ENCODE measurements at places on chromosomes 6 and 20.

DNA sequence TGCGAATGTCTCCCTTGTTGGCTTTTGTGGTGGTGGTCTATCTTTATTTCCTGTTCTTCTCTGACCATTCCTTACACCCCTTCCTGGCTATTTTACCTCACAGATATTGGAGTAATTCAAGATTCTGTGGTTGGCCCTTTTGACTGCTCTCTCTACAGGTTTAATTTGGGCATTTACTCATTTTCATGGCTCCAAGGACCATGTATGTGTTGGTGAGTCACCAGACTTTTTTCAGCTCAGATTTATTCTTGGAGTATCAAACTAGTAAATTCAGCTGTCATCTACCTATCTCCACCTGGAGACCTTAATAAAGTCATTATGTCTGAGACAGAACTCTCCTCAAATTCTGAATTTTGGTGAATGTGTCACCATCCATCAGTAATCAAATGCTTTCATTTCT, 15.5 kb downstream of the RNF146 start:
- DNase-seq: no peak

- no peak for DNase-seq
Observed at GRCh38 chr6:14771016-14771415, 474.9 kb upstream of the JARID2 start.

DNA sequence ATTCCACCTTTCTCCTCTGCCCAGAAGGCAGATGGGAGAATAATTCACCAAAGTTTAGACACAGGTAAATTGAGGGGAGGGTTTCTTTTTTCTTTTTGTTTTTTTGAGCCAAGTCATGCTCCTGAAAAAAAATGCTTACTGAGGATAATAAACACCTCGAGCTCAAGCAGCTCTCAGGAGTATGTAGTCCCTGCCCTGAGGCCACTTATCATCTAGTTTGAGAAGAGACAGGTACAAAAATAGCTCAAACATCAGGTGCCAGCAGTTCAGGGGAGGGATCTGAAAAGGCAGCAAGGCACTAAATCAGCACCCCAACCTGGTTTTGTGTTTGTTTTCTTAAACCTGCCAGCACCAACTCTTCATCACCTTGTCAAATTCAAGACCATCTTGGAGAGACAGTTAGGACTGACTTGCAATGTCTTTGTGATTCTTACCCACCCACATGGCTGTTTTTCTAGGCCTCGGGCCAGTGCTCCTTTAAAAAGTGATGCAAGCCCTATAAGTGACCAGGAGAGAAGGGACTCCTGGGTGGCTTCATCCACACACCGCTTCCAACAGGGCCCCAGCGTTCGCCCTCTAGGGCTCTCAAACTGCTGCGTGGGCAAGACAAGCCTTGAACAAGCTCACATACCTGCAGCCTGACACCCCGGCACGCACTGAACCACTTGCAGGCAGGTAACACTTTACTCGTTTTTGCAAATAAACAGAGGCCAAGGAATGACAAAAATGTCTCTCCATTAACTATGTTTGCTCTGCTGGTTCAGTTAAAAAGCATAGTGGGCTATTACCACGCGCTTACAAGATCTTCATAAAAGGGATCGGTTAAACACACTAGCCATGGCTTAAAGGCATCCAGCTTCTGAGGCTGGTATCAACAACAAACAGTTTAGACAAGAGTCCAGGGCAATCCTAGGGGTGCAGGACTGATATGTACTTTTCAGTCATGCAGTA, 13.9 kb downstream of the JAG1 start:
- no peak for DNase-seq

- no peak for DNase-seq
Observed at GRCh38 chr20:44159711-44160110, 27.3 kb downstream of the JPH2 start.

DNA sequence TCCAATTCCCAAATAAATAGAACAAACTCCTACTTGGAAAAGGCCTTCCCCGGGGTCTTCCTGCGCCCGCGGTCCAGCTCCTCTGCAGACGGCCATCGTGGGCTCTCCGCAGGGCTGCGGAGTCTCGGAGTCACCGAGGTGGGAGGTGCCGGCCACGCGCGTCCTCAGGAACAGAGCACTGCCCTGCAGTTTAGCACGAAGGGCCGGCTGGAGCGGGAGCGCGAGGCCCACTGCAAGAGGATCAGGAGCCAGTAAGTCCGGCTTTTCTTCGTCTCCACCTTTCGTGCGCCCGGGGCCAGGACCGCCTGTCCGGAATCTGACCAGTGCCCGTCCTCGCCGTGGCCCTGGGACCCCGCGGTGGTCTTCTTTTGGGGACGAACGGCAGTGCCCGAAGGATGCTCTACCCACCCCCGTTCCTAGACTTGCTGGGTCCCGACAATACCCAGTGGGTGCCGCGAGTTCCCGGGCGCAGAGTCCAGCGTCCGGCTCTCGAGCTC, 1.4 kb downstream of the BHLHE23 start:
- DNase-seq: no peak

GRCh38 chr6:150937132-150937906, 71.8 kb downstream of the MTHFD1L start:
- no peak for DNase-seq

GRCh38 chr6:122930252-122931180, 65.5 kb upstream of the CLVS2 start:
- no peak for DNase-seq

- no peak for DNase-seq
Observed at GRCh38 chr20:50121858-50122271, 8.9 kb upstream of the UBE2V1 start.

DNA sequence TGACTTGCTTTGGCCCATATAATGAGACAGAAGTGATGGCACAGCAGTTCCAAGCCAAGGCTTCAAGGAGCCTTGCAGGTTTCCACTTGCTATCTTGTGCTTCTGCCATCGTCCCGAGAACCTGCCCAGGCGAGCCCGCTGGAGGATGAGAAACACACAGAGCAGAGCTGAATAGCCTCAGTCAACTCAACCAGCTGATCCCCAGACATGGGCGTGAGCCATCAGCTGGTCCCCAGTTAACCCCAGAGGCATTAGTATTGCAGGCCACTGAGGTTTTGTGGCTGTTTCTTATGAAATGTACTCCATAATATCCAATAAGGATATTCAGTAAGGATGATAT, 81.7 kb upstream of the SHLD1 start:
- no peak for DNase-seq

- DNase-seq: peak; percentile 73
Observed at GRCh38 chr6:156849806-156850205, 72.6 kb downstream of the ARID1B start.

- no peak for DNase-seq
Observed at GRCh38 chr6:136012943-136013342, 161.4 kb downstream of the PDE7B start.

DNA sequence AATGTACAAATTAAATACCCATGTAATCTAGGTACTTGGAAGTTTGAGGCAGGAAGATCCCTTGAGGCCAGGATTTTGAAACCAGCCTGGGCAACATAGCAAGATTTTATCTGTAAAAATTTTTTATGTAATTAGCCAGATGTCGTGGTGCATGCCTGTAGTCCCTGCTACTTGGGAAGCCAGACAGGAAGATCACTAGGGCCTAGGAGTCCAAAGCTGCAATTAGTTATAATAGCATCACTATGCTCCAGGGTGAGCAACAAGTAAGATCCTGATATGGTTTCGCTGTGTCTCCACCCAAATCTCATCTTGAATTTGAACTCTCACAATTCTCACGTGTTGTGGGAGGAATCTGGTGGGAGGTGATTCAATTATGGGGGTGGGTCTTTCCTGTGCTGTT, 535.8 kb downstream of the TENT5A start:
- no peak for DNase-seq

- no peak for DNase-seq
Observed at GRCh38 chr6:150692604-150693003, 92.9 kb downstream of the PLEKHG1 start.

- DNase-seq: peak; percentile 90
Observed at GRCh38 chr6:52536424-52536916, 40.4 kb downstream of the TRAM2 start.

DNA sequence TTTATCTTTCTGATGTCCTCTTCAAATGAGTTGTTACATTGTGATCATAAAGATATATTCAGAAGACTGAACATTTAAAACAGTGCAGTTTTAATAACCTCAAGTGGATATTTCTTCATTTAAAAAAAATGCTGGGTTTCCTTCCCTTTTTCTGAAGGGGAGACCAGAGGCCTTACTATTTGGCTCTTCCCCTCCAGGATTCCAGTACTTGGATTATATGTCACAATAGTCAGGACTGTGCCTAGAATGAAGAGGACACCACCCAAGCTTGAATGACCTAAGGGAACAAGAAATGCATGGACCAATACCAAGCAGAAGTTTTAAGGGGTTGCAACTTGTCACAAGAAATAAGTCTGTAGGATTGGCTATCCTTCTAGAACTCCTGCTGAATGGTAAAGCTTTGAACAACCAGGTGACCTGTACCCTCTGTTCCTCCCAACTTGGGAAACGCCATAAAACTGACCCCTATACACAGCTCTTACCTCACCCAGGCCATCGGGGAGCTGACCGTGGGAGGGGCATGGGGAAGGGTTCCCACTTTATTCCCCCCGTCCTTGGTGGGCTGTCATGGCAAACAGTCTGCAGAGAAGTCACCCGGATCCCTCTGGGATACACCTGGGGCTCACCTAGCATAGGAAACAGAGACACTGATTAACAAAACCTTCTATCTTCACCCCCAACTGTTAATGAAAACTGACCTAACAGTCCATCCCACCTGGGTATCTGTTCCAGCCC, 2.0 kb downstream of the FRS3 start:
- no peak for DNase-seq

- no peak for DNase-seq
Observed at GRCh38 chr20:23629017-23629541, 8.7 kb downstream of the CST3 start.

DNA sequence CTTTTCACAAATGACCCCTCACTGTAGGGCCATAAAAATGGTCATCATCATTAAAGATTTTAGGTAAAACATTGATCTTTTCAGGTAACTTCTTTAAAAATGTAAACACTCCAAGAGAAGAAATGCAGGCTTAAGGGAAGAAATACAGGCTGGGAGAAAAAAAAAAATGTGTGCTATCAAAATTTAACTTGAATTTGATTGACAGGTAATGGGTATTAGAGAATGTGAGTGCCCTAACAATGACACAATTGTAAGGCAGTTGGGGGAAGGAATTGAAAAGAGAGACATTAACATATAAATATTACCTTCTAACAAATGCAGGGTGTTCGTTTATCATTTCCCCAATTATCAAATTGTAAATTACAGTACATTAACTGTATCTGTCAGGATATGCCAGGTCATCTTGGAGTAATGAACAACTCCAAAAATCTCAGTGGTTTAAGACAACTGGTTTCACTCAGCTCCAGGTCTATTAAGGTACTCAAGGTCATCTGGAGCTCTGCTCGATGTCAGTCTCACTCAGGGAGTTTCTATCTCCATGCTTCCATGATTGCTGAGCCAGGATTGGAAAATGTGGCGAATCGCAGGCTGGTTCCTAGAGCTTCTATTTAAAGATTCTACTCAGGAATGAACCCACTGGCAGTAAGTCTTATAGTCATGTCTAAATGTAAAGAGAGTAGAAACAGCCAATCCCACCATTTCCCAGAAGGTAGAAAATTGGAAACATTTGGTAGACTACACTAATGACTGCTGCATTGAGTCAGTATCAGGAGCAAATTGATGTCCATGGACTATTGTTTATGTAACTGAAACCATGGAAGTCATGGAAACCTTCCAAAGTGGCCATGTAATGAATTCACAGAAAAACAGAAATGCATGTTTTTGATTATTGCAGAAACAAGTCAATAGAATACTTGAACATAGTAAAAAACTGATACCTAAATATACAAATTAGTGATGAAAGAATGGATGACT, 55.6 kb downstream of the FRK start:
- no peak for DNase-seq

DNA sequence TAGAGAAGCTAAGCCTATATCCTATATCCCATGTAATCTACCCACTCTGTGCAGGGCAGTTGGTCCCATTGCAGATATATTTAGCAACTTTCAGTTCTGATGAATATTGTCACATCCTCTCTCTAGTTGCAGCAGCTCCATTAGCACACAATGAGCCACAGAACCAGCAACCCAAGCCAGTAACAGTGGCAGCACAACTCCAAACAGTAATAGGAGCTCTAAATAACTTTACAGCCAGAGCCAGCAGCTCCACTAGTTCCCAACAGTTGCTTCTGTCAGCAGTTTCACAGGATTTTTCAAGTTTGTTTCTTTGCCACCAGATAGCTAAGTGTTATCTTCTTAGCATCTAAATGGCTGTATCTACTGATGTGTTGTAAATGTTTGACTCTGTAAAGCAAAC, 490.8 kb downstream of the HTR1B start:
- no peak for DNase-seq

- DNase-seq: no peak
Observed at GRCh38 chr6:98971303-98971702, 23.6 kb upstream of the FBXL4 start.

DNA sequence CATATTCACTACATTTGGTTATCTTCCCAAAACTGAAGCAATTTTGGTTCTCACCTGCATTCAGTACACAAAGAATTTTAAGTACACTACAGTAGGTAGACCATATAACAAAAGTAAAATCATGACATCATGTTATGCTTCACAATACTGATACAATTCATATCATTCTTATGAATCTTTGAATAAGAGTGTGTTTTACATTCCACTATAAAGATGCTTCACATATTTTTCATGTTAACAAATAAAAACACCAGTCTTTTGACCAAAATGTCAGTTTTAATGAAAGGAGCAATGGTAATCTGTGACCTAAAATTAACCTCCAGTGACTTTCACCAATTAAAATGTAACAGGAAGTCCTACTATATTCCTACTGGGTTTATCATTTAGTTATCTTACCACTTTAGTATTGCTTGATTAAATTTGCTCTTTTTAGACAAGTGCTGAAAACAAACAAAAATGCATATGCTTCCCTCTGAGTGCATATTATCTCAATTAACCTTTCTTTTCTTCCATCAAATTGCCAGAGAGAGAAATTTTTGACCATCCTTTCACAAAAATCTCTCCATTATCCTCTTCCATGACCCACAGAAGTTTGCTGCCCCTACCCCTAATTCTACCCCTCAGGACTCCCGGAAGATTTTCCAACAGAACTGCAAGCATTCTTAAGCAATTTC, 49.3 kb downstream of the PHIP start:
- DNase-seq: no peak

- no peak for DNase-seq
Observed at GRCh38 chr6:31405996-31406395, 2.6 kb downstream of the MICA start.

GRCh38 chr20:4449957-4450715, 271.6 kb upstream of the PRND start:
- no peak for DNase-seq

DNA sequence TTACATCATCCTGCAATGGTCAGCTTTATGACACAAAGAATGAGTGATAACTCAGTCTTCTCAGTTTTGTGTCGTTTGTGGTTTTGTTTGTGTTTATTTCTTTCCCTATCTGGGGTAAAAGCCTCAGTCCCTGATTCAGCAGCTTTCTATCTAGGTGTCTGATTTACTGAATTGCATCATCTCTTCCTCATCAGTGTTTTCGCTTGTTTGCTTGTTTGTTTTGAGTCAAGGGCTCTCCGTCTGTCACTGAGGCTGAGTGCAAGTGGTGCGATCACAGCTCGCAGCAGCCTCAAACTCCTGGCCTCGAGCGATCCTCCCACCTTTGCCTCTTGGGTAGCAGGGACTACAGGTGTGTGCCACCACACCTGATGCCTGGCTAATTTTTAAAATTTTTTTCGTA, 548.9 kb downstream of the PRKN start:
- peak; percentile 9 for DNase-seq

All from MM.1S (cell line).